ENCODE measurements at places on chromosomes 11 and 22.

GRCh38 chr22:30444632-30445437 is 19.3 kb downstream of the MTFP1 start:
- no peak for DNase-seq
- H3K4me1 ChIP-seq, result peaks cover 8% of the 10 kb centered on the region
- H3K36me3 ChIP-seq, result no peaks in the 10 kb centered on the region
- H3K27ac ChIP-seq, result no peak overlapping the region
- no peak overlapping the region for H3K4me3 ChIP-seq
- peaks cover 4% of the 10 kb centered on the region for H3K27me3 ChIP-seq

DNA sequence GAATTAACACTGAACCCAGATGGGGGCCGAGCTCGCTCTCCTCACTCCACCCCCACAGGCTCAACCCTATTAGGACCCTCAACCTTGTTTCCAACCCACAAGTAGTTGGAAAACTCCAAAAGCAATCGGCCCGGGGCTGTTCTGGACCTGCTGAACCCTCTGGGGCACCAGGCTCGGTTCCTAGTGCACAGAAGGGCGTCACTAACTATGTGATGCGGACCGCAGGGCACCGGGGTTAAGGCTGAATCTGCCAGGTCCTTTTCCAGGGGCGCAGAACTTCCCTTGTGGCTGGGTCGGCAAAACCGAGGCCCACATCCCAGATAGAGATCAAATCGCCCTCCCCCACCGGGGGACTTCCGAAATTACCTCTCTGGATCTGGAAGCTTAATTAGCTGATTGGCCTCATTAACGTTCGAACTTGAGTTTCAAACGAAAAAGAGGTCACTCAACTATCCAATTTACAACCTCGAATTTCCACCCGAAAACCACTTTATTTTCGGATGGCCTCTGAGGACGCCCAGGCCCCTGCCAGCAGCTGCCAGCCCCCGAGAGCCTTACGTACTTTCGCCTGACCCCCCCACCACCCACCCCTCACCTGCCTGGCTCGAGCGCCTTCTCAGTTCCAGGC is 1.7 kb downstream of the SHANK2 start:
- no peaks in the 10 kb centered on the region for H3K36me3 ChIP-seq
- H3K27me3 ChIP-seq, result peaks cover 45% of the 10 kb centered on the region
- no peak overlapping the region for H3K4me3 ChIP-seq
- no peak overlapping the region for H3K27ac ChIP-seq

DNA sequence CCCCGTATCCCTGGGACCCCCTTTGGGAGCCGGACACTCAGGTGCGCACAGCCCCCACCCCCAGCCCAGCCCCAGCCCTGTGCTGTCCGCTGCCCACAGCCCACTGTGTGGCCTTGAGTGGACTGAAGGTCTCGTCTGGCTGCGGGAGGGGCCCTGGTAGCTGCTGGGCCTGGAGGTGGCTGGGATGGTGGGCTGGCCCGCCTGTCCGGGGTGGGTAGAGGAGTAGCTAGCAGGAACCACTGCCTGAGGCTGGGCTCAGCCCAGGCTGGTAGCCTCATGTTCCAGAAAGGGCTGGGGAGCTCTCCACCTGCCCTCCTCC is 4.6 kb upstream of the MUC6 start:
- no peaks in the 10 kb centered on the region for H3K4me1 ChIP-seq
- no peak for DNase-seq
- no peaks in the 10 kb centered on the region for H3K27me3 ChIP-seq

DNA sequence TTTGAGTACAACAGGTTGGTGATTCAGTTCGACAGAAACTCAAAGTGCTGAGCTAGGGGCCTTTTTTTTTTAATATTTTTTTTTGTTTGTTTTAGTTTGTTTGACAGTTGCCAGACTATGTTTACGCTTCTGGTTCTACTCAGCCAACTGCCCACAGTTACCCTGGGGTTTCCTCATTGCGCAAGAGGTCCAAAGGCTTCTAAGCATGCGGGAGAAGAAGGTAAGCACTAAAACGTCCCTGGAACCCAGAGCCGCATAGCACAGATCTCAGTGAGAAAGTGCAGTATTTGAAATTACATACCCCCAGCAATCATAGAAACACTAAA is 649 bp downstream of the PRRG4 start:
- no peaks in the 10 kb centered on the region for H3K36me3 ChIP-seq
- peak overlapping the region; percentile 51 for H3K4me3 ChIP-seq
- H3K27me3 ChIP-seq, result peaks cover 16% of the 10 kb centered on the region
- DNase-seq, result no peak
- no peak overlapping the region for H3K27ac ChIP-seq
- peaks cover 4% of the 10 kb centered on the region for H3K4me1 ChIP-seq

DNA sequence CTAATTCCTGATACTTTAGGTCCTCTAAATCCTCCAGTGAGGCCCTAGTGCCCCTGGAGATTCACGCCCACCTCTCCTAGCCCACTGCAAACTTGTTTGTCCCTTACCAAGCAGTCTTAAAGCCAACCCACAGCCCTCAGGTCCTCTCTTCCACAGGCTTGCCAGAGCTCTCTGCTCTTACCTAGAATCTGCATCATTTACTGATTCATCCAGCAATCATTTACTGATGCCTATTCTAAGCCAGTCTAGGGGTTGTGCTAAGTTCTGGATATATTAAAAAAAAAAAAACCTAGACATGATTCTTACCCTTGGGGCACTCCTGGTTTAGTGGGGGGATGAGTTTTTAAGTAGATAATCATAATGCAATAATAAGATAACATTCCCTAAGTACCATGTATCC is 43.0 kb upstream of the PLET1 start:
- no peak for DNase-seq
- H3K4me1 ChIP-seq, result peaks cover 8% of the 10 kb centered on the region
- H3K4me3 ChIP-seq, result no peak overlapping the region
- no peak overlapping the region for H3K27ac ChIP-seq

DNA sequence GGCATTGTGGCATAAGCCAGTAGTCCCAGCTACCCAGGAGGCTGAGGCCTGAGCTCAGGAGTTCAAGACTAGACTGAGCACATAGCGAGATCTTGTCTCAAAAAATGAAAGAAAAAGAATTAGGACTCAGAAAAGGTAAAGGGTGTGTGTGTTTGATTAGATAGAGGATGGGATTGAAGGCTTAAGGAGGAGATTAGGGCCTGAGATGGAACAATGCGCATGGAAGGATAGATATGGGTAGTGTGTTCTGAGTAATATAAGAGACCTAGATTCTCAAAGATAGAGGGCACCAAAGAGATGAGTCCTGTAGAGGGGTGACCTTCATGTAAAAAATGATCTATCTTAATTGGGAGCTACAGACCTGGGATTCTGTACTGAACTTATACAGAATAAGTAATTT is 17.3 kb upstream of the RAB30 start:
- no peaks in the 10 kb centered on the region for H3K4me1 ChIP-seq
- no peak overlapping the region for H3K4me3 ChIP-seq
- no peak for DNase-seq
- no peaks in the 10 kb centered on the region for H3K27me3 ChIP-seq
- no peaks in the 10 kb centered on the region for H3K36me3 ChIP-seq

- H3K27me3 ChIP-seq, result no peaks in the 10 kb centered on the region
- peaks cover 12% of the 10 kb centered on the region for H3K4me1 ChIP-seq
- H3K27ac ChIP-seq, result peak overlapping the region; percentile 58
- H3K36me3 ChIP-seq, result no peaks in the 10 kb centered on the region
- H3K4me3 ChIP-seq, result no peak overlapping the region
These were observed 53.4 kb upstream of the CCND1 start for GRCh38 chr11:69587454-69588090.

GRCh38 chr11:65710421-65710820 is 1.6 kb upstream of the KAT5 start:
- peaks cover 10% of the 10 kb centered on the region for H3K4me1 ChIP-seq
- no peak overlapping the region for H3K4me3 ChIP-seq
- H3K27ac ChIP-seq, result no peak overlapping the region
- H3K36me3 ChIP-seq, result peaks cover 16% of the 10 kb centered on the region
- no peaks in the 10 kb centered on the region for H3K27me3 ChIP-seq
- DNase-seq, result no peak

DNA sequence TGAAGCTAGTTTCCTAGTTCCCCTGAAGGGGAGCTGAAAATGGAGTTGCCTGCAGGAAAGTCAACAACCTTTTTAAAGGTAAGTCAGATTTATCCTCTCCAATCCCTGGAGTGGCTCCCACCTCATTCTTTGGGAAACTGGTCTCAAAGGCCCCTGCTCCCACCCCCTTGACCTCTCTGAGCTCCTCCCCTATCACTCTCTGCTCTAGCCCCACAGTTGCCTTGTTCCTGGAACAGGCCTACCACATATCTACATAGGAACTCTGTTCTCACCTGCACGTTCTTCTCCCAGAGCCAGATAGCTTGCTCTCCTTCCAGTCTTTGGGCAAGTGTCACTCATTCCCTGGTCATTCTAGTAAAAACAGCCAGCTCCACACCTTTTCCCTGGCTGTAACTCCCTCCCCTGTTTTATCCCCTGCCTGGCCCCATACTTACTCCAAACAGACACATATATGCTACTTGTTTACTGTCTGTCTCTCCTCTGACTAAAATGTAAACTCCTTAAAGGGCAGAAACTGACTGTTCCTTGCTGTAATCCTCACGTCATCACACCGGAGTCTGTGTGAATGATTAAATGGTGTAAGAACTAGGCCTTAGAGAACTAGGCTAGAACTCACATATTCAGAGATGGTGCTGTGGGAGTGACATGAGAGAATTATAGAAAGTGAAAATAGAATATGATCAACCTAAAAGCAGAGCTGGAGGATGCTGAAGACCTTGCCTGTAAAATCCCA is 53.3 kb downstream of the TCF20 start:
- H3K4me3 ChIP-seq, result no peak overlapping the region
- no peak for DNase-seq
- no peak overlapping the region for H3K27ac ChIP-seq
- H3K36me3 ChIP-seq, result peaks cover 7% of the 10 kb centered on the region

GRCh38 chr22:48700566-48701295 is 1126.9 kb downstream of the BRD1 start:
- DNase-seq, result no peak
- no peak overlapping the region for H3K27ac ChIP-seq
- no peaks in the 10 kb centered on the region for H3K27me3 ChIP-seq
- no peak overlapping the region for H3K4me3 ChIP-seq
- no peaks in the 10 kb centered on the region for H3K4me1 ChIP-seq

DNA sequence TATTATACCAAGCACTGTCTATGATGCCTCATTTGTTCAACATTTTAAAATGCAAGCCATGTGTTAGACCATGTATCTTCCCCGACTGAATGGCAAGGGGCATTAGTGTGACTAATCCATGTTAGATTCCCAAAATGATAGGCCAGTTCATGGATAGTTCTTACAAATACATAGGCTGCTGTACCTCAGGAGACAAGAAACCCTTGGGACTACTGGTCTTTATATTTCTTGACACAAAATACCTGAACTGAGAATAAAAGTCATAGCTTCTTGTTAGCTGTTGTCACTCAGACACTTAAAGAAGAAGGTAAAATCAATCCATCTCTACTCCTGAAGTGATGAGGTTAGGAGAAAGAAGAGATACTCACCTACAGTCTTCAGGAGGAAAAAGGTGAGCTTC is at the start of gene OR8D4:
Gene OR8D4 (plus strand): TSS at position 301 of the 400 bp plus-strand sequence. CDS start 4,265 bp downstream, outside the sequence.
- no peak within 1 kb of the TSS for H3K4me3 ChIP-seq
- DNase-seq, result no peak
- no peaks in the 10 kb centered on the region for H3K36me3 ChIP-seq
- no peaks in the 10 kb centered on the region for H3K4me1 ChIP-seq
- no peak within 1 kb of the TSS for H3K27ac ChIP-seq

DNA sequence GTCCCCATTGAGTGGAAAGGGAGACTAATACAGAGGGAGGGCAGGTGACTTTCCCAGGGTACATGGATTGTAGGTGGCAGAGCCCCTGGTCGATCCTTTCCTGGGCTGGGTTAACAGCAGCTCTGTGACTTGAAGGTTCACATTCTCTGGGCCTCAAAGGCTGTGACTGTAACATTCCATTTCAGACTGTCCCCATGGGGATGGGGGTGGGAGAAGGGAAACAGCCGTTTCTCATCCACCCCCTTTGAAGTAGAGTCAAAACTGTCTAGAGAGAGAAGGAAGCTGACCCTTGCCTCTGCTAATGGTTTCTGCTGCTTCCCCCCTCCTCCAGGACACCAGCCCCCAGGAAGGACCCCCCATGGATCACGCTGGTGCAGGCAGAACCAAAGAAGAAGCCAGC is 19.2 kb downstream of the MICALL1 start:
- no peaks in the 10 kb centered on the region for H3K27me3 ChIP-seq
- peaks cover 11% of the 10 kb centered on the region for H3K36me3 ChIP-seq
- H3K4me3 ChIP-seq, result no peak overlapping the region
- no peak overlapping the region for H3K27ac ChIP-seq
- DNase-seq, result no peak
- H3K4me1 ChIP-seq, result peaks cover under 1% of the 10 kb centered on the region

GRCh38 chr11:64568041-64568571 is 22.9 kb upstream of the SLC22A12 start:
- no peak for DNase-seq
- H3K27me3 ChIP-seq, result peaks cover 4% of the 10 kb centered on the region

GRCh38 chr11:45901626-45902025 is 5.4 kb downstream of the FREY1 start:
- peaks cover 18% of the 10 kb centered on the region for H3K4me1 ChIP-seq
- H3K36me3 ChIP-seq, result no peaks in the 10 kb centered on the region
- no peaks in the 10 kb centered on the region for H3K27me3 ChIP-seq
- no peak for DNase-seq
- no peak overlapping the region for H3K27ac ChIP-seq

DNA sequence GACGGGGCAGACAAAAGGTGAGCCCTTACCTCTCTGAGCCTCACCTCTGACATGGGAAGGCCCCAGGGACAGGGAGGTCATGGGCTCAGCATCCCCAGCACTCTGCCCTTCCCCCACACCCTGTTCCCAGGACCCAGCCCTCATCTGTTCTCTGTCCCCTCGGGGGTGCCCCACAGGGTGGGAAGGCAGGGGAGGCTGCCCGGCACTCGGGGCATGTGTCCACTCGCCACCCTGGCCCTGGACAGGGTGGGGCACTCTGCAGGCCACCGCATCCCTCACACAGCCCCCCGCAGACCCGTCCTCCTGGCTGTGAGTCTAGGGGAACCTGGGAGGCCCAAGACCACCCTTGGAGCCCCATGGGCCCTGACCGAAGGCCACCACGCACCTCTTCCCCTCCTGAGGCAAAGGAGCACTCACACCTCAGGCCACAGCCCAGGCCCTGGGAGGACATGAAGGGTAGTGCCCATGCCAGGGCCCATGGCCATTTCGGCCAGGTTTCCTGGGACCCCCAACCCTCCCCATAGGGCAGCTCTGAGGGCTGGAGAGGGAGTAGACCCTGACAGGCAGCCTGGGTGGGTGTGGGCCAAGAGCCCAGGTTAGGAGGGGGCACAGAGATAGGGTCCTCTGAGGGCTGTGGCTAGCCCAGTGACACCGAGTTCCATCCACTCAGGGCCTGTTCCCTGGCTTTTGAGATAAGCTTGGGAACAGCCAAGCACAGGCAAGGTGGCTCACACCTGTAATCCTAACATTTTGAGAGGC is 193.1 kb downstream of the IGLL1 start:
- no peak overlapping the region for H3K4me3 ChIP-seq
- no peaks in the 10 kb centered on the region for H3K27me3 ChIP-seq
- no peak overlapping the region for H3K27ac ChIP-seq
- DNase-seq, result no peak
- no peaks in the 10 kb centered on the region for H3K36me3 ChIP-seq

- H3K36me3 ChIP-seq, result peaks cover 60% of the 10 kb centered on the region
- no peak overlapping the region for H3K4me3 ChIP-seq
- DNase-seq, result peak; percentile 22
- peak overlapping the region; percentile 4 for H3K27ac ChIP-seq
- H3K4me1 ChIP-seq, result no peaks in the 10 kb centered on the region
These were observed 7.1 kb downstream of the PRPF19 start for GRCh38 chr11:60899046-60899936.

Measured in astrocyte (in vitro differentiated cells and primary cell).